ENCODE measurements at places on chromosomes 5 and 9.

GRCh38 chr5:145062280-145063062 is 772.7 kb downstream of the PRELID2 start:
- DNase-seq: no peak

GRCh38 chr9:96513622-96514021 is 63.7 kb downstream of the HABP4 start:
- no peak for DNase-seq

- DNase-seq: no peak
Measured at GRCh38 chr9:38129366-38129765, 60.3 kb upstream of the SHB start.

DNA sequence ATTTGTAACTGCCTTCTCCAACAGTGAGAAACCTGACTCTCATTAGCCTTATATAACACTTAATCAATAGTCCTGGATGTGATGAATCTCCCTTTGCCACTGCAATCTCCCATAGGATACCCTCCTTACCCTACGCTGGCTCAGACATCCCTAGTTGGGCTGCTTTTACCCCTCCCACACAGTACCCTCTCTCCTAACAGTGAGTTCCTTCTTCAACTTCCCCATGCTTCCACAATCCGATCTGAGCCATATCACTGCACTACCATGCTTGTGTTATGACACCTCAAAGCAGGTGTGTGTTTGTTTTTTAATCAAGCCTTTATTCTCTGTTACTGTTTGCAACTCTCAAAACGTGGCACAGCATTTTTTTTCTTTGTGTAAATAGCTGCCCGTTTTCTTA is 60.5 kb upstream of the C9orf72 start:
- DNase-seq: no peak

DNA sequence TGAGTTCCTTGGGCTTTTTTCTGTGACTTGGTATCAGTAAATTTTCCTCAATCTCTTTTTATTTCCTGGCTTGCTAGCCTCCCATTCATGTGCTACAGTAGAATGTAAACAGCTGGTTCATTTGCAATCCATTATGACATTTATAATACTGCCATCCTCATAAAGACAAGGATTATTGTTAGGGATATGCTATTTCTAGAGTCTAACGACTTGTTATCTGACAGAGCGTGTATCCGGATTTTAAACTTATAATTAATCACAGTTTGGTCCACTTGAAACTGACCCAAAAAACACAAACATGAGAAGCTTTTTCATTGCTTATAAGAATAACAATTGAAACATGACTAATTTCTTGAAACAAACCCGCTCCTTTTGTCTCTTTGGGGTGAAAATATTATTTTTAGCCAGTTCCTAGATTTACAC is 585.8 kb downstream of the TLE4 start:
- DNase-seq: no peak

- no peak for DNase-seq
Measured at GRCh38 chr5:54869691-54870090, 115.7 kb downstream of the ESM1 start.

GRCh38 chr9:113912816-113913215 is 36.7 kb downstream of the ZNF618 start:
- no peak for DNase-seq

DNA sequence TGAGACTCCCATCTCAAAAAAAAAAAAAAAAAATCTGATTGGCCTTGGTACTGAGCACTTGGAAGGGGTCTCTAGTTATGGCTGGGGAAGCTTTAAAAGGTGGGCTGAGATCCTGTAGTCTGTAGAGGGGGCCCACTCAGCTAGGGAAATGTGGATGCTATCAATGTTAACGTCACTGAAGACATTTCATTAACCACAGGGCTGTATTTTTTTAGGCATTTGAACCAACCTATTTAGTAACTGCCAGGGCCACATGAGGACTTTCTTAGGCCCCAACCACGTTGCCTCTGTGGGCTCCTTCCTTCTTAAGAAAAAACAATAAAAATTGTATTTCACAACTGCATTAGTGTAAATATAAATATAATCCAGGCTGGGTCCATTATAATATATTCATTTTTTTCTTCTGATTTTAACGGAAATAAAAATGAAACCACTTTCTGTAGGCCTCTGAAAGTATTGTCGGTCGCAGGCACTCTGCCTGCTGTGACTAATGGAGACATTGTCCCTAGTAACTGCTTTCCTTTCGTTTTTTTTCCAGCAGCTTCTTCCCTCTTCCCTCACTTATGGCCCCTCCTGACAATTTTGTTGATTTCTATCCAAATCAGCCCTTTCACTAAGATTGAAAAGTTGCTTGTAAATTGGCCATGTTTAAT is 71.6 kb downstream of the GCNT1 start:
- no peak for DNase-seq

GRCh38 chr5:151682240-151682639 is 4.5 kb downstream of the SPARC start:
- DNase-seq: no peak

DNA sequence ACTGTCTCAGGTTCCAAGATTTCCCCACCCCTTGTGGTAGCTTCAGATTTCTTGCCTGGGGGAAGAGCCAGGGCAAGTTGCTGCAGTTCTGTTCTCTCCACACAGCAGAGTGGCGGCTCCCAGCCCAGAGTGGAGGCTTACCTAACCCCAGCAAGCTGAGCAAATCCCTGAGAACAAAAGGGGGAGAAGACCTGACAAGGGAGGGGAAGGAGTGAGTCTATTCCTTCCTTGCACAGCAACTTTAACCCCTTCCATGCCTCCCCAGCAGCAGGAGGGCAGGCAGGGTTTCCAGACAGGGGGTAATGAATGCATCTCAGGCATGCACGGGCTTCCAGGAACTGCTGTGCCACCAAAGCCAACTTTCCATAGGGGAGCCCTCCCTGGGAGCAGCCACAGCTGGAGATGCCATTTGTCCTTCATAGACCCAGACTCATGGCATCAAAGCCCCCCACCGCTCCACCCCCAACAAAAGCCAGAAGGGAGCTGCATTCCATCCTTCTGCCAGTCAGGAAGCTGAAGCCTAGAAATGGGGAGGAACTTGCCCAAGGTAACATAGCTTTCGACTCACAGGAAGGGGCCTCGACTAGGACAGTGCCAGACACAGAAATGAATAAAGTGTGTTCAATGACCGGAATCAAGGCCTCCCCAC is 28.8 kb upstream of the FAT2 start:
- no peak for DNase-seq

- DNase-seq: no peak
Measured at GRCh38 chr9:135822374-135822755, 85.0 kb downstream of the CAMSAP1 start.

DNA sequence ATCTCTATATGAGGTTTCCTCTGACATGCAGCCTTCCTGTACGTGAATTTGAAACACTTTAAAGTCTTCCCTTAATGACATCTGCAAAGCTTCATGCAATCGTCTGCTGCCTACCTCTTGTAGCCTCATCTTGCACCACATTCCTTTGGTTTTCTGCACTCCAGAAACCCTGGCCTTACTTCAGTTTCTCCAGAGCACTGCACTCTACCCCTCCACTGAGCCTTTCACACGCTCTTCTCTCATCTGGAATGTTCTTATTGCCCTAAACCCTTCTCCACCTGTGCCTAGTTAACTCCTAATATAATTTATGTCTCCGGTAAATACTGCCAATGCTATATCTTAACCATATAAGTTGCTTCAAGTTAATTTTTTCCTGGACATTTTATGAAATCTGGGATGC is 168.8 kb upstream of the SLC27A6 start:
- DNase-seq: no peak

DNA sequence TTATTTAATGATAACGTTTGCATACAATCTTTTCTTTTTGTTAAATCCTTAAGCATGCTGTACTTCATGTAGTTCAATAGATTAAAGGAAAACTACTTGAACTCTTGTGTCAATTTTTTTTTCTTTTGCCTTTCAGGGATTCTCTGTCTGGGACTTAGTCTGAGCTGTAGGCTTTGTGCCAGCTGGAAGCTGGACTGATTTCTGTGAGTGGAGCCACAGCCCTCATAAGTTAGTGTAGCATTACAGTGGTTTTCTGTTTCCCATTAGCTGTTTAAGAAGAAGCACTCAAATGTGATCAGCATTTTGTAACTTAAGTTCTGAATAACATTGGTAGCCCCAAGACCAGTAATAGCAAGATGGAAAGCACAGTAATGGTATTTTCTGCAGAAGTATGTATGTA is 330.6 kb upstream of the MEF2C start:
- no peak for DNase-seq

DNA sequence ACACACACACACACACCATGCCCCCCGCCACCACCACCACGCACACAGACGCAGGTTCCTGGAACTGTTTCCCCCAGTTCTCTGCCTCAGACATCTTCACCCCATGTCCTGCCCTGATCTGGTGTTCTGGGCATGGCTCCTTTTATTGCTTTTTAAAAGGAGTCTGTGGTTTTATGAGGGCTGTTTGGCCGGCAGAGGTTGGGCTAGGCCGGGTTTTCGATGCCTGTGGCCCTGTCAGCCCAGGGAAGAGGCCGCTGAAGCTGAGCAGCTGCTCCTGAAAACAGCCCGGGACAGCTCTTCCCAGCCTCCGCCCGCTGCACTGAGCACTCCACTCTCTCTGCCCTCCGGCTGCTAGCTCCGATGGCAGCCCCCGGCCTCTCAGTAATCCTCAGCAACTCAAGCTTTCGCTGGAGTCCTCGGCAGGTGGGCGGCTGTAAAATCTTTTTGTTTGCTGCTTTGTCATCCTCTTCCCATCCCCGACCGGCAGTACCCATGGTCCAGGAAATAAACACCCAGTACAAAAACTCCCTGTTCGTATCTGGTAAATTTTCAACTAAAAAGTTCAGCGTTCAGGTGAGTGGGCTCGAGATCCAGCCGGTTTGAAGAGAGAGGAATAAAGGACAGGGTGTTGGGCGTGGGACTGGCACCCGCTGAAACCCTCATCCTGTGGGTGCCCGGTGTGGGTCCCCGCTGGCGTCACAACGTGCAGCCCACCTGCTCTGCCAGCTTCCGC is 103.0 kb upstream of the ERCC6L2 start:
- peak; percentile 27 for DNase-seq

- DNase-seq: no peak
Measured at GRCh38 chr5:4942831-4943178, 197.3 kb upstream of the ADAMTS16 start.

- no peak for DNase-seq
Measured at GRCh38 chr5:175752826-175753535, 95.1 kb downstream of the HRH2 start.

DNA sequence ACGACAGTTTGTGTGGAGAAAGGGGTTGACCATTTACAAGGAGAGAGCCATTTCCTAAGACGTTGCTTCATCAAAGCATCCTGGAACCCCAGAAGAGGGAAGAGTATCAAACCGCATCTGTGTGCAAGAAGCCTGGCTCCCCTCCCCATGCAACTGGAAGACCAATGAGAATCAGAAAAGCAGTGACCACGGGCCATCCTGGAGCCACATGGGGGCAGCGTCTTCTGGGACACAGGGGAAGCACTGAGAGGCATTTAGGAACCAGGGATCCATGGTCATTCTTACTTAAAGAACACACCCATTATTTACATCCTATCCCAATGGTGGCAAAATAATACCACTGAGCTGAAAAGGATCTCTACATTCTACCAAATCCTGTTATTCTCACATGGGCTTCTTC is 29.3 kb downstream of the SEMA5A start:
- no peak for DNase-seq

DNA sequence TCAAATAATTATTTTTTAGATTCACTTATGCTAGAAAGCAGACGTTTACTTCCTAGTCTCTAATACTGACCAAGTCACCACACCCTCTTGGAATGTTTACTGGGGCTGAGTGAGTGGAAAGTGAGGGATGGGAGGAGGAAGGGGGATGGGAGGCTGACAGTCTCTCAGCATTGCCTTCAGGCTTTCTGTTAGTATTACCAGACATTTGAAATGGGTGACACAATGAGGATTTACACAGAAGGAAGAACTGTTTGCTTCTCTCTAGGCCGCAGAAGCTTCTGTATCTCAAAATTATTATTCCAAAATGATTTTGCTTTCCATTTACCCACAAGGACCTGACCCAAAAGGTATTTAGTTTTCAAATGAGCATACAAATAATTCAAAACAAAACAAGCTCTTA is 232.8 kb upstream of the ZNF608 start:
- no peak for DNase-seq

GRCh38 chr5:1814183-1815020 is 13.2 kb downstream of the NDUFS6 start:
- DNase-seq: no peak

DNA sequence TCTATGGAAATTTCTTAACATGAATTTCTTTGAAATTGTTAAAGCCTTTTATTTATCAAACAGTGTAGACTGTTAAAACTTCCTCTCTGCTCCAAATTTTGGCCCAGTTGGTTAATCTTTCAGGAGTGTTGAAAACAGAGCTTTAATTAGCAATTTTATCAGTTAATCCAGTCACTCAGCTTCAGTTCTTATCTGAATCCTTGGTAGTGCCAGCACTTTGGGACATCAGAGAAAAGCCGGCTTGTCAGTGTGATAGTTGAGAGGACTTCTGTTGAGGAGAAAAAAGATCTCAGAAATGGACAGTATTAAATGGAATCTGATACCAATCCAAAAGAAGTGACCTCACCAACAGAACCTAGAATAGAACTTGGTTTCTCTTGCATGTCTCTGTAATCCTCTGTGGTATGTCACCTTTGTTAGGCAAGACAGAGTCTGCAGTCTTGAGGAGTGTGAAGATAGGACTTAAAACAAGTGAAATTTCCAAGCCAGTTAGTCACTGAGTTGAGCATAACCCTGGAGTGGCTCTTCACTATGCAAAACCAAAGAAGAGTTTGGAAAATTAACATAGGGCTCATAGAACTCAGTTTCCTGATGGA is 251.8 kb downstream of the NNT start:
- no peak for DNase-seq

- DNase-seq: no peak
Measured at GRCh38 chr9:4321554-4321953, 21.7 kb upstream of the GLIS3 start.

- DNase-seq: no peak
Measured at GRCh38 chr5:75461679-75462078, 49.8 kb downstream of the CERT1 start.

DNA sequence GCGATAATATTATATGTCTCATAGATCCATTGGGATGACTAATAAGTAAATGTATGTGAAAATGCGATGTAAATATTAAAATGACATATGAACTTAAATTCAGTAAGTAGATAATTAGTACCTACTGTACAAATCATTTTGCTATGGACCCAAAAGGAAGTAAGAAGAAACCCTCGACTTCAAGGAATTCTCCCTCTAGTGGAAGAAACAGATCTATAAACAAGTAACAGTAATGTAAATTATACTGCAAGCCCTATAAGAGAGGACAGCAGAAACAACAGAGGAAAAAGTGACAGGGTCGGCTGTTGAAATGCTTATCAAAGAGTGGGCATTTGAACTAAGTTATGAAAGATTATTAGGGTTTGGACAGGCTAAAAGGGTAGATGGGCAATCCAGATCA is 320.3 kb downstream of the DMAC1 start:
- no peak for DNase-seq

All from substantia nigra (tissue), 51 donors.